ENCODE measurements at places on chromosomes 7 and 10.

DNA sequence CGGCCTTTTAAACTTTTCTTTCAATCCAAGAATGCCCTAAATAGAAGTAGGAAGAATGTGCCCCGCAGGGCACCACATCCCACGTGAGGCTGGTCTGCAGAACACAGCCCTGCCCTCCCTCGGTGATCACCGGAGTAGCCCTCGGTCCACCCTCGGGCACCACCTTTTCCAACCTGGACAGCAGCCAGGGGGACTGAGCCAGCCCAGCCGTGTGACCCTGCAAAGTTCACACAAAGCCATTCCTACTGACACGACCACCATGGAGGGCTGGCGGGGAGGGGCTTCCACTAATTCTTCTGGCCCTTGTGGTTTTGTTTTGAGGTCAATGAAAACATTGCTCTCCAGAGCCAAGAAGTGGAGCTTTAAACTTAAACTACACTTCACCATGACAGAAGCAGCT lies 132.2 kb downstream of the TCERG1L start:
- DNase-seq, result no peak

GRCh38 chr7:120502132-120502531 lies 229.2 kb downstream of the KCND2 start:
- no peak for DNase-seq

- no peak for DNase-seq
These were observed 153.7 kb downstream of the CACNA2D1 start for GRCh38 chr7:82289889-82290288.

- DNase-seq, result no peak
These were observed 21.6 kb upstream of the NME8 start for GRCh38 chr7:37826825-37827224.

DNA sequence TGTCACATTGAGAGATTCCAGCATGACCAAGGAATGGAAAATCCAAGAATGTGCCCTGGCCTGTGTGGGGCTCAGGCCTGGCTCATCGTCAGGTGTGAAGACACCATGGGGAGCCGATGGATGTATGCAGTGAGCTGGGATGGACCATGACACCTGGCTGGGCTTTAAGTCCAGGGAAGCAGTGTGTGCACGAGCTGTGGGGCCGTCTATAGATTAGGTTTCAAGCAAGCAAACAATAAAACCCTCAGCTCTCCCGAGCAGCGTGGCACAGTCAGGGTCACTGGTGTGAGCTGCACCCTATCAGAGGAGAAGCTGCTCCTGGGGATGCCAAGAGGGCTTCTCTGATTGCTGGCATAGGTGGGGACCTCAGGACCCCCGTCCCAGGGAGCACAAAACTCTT lies 50.5 kb upstream of the DLG5 start:
- DNase-seq, result no peak

GRCh38 chr10:86712317-86712707 lies 44.0 kb downstream of the LDB3 start:
- no peak for DNase-seq

DNA sequence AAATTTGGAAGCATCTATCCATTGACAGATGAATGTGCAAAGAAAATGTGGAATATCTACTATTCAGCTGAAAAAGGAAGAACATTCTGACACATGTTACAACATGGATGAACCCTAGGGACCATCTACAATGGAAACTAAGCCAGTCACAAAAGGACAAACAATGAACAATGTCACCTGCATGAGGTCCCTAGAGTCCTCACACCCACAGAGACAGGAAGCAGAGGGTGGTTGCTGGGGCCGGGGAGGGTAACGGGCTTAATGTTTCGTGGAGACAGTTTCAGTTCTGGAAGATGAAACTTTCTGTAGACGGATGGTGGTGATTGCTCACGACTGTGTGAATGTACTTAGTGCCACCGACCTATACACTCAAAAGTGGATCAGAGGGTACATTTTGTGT lies 282.9 kb downstream of the ADARB2 start:
- DNase-seq, result no peak

- DNase-seq, result no peak
These were observed 353.7 kb downstream of the NRG3 start for GRCh38 chr10:82228701-82229100.

GRCh38 chr10:101441541-101442455 lies 87.8 kb downstream of the BTRC start:
- peak; percentile 15 for DNase-seq

DNA sequence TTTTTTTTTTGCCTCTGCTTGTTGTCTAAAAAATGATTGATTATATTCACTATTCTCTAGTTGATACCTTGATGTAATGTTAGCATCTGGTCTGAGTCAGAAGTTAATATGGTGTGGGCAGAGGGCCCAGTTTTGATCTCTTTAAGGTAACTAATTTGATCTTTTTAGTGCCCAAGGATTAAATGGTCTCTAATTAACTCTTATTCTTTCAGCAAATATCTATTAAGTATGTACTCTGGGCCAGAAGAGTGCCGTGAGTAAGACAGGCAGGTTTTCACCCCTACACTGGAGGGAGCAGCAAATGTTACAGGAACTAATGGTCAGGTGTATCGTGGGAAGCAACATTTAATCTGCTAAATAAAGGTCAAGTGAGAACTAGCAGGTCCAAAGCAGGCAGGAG lies 144.6 kb upstream of the COL1A2 start:
- DNase-seq, result no peak

- no peak for DNase-seq
These were observed 506.6 kb downstream of the ZNF37A start for GRCh38 chr10:38600696-38601095.

- no peak for DNase-seq
These were observed 7.8 kb upstream of the ABHD11 start for GRCh38 chr7:73746378-73746777.

- no peak for DNase-seq
These were observed 25.8 kb downstream of the SFTPD start for GRCh38 chr10:79923145-79923544.

DNA sequence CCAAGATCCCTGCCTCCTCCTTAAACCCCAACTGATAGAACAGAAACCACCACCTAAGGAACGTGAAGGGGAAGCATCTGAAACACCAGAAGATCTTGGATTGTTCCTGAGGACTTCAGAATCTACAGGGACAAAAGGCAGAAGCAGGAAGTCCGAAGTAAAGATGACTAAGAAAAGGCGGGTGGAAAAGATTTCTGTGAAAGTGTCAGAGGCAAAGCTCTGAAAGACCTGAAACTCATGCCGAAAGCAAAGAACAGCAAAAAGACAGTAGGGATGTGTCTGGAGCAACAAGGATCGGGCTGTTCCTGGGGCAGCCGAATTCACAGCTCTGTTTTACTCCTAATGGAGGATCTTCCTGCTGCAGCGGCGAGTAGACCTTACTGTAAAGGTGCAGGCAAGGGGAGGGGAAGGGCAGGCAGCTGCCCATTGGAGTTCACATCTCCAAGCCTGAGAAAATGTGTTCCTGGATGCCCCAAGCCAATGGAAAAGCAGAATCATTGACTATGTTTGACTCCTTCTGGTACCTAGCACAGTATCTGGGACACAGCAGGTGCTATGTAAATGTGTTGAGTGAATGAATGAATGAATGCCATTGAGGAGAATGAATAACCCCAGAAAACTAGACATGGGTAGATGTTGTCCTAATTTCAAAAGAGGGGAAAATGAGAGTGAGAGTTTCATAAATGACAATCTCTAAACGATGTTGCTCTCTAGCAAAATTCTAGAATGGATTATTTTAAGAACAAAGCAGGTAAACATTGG lies 40.4 kb downstream of the PDIA4 start:
- no peak for DNase-seq

DNA sequence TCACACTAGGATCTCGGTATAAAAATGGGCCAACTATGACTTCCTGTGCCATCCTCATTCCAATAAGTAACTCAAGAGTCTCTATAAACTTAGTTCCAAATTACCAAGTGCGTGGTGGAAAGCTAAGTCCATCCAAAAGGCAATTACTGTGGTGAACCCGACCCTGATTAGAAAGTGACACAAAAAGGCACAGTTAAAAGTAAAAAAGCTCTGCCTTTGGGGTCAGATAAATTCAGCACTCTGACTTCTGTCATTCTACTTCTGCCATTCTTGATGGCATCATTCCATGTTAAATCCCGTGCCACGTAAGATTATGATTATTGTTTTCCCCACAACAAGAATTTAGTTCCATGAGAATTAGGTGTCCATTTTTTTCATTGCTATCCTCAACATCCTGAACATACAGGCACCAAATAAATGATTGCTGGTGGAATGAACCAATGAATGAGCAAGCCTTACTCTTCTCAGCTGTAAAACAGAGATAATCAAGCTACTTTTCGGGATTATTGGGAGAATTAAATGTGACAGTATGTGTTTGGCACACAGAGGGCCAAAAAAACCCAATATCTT lies 877 bp downstream of the NCOA4 start:
- no peak for DNase-seq

GRCh38 chr10:19929506-19930140 lies 113.4 kb downstream of the PLXDC2 start:
- DNase-seq, result no peak

DNA sequence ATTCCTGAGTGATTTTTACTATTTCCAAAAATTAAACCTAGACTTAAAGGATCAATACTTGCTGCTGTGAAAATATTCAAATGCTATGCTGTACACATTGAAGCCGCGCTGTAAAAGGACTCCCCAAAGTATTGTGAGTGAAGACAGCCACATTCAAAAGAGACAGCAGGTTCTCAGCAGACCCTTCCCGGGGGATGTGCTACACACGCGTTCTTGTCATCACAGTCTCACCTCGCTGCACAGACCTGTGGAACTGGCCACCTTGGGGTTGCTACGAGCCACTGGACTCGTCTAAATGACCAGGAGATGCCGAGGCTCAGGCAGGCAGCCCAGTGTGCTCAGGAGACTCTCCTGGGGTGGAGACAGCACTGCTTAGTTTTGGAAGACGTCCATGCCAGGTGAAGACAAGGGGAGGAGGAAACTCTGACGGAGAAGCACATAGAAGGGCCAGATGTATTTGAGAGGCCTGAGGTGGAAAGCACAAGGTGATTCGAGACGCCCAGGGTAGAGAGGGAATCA lies 367.7 kb upstream of the SHH start:
- no peak for DNase-seq

DNA sequence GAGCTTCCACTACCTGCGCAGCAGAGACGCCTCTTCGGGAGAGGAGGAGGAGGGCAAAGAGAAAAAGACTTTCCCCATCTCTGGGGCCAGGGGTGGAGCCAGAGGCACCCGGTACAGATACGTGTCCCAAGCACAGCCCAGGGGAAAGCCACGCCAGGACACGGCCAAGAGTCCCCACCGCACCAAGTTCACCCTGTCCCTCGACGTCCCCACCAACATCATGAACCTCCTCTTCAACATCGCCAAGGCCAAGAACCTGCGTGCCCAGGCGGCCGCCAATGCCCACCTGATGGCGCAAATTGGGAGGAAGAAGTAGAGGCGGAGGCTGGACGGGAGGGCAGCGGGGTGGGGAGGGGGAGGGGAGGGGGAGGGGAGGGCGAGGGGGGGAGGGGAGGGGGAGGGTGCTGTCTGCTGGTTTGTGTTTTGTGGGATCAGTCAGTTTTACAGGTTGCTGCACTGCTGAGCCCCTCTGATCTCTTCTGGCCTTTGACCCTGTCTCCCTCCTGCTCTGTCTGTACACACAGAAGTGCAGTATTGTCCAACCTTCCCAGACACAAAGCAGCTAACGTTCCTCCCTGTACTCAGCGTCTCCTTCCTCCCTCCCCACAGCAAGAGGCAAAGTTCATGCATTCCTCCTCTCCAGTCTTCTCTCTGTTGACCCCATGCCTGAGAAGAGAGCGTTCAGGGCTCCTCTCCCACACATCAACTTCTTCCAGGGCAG lies 9.3 kb downstream of the UCN3 start:
- no peak for DNase-seq

- DNase-seq, result no peak
These were observed 18.1 kb upstream of the KCND2 start for GRCh38 chr7:120254845-120255244.

GRCh38 chr7:2201686-2202360 lies 30.9 kb downstream of the MAD1L1 start:
- no peak for DNase-seq

DNA sequence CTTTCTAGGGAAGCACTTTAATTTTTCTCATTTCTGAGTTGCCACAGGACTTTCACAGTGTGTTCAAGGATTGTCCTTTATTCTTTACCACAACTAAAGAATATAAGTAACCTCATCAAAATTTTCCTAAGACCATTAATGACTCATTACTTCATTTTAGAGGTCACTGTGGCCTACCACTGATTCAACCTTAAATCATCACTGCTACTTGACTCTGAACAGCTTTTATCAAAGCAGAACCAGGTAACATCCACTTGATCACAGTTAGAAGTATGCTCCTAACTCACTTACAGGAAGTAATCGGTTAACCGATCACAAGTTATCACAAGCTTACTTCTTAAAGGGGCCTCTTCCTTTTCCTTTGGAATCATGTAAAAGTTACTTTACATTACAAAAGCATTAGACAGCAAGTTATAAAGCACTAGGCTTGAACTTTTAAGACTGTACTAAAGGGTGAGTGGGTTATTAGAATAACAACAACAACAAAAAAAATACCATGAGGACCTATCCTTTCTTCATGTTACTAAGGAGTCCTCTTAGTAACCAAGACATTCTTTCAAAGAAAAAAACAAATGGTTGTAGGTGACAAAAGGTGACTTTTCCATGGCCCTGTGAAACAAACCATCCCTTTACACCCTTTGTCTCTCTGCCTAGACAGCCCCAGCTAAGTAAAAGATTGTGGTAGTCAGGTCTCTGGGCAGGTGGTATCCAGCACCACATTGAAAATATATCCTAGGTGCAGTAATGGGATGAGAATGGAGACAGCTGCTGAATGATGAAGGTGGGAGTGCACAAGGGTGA lies 40.0 kb upstream of the PDK4 start:
- no peak for DNase-seq
